ENCODE measurements at places on chromosomes 1 and 21.

- no peaks in the 10 kb centered on the region for H3K4me1 ChIP-seq
- no peaks in the 10 kb centered on the region for H3K36me3 ChIP-seq
- H3K4me3 ChIP-seq: no peak overlapping the region
- no peak for DNase-seq
- H3K27me3 ChIP-seq: no peaks in the 10 kb centered on the region
- H3K27ac ChIP-seq: no peak overlapping the region
Observed at GRCh38 chr1:40567825-40568224, 36.4 kb downstream of the ZNF684 start.

DNA sequence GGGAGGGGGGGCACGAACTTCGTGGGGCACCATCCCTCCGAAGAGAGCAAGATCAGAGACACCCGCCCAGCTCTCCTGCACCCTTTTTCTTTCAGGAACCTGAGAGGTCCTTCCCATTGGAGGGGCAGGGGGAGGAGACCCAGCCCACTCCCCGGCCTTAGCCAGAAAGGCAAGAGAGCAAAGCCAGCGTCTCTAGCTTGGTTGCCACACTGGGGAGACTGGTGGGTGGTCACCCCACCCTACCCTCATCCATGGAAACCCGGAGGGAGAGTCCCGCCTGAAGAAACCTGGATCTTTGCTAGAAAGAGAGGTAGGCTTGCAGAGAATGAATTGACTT lies 246 bp downstream of the ATP2B4 start:
- H3K27me3 ChIP-seq: no peaks in the 10 kb centered on the region
- peak overlapping the region; percentile 63 for H3K27ac ChIP-seq
- no peak for DNase-seq
- no peaks in the 10 kb centered on the region for H3K36me3 ChIP-seq

GRCh38 chr1:63928186-63929105 lies 154.6 kb downstream of the ROR1 start:
- H3K27ac ChIP-seq: peak overlapping the region; percentile 44
- no peak overlapping the region for H3K4me3 ChIP-seq
- no peak for DNase-seq
- H3K36me3 ChIP-seq: no peaks in the 10 kb centered on the region
- H3K27me3 ChIP-seq: no peaks in the 10 kb centered on the region
- H3K4me1 ChIP-seq: peaks cover 18% of the 10 kb centered on the region

- H3K36me3 ChIP-seq: peaks cover 5% of the 10 kb centered on the region
- peaks cover 73% of the 10 kb centered on the region for H3K4me1 ChIP-seq
- no peak for DNase-seq
- no peaks in the 10 kb centered on the region for H3K27me3 ChIP-seq
- peak overlapping the region; percentile 88 for H3K27ac ChIP-seq
Observed at GRCh38 chr1:201715801-201716741, 112.9 kb upstream of the IPO9 start.

GRCh38 chr1:32028746-32029145 lies 15.1 kb downstream of the KHDRBS1 start:
- H3K36me3 ChIP-seq: peaks cover 14% of the 10 kb centered on the region
- DNase-seq: no peak
- no peaks in the 10 kb centered on the region for H3K27me3 ChIP-seq
- no peak overlapping the region for H3K27ac ChIP-seq
- H3K4me1 ChIP-seq: peaks cover 84% of the 10 kb centered on the region
- H3K4me3 ChIP-seq: no peak overlapping the region

DNA sequence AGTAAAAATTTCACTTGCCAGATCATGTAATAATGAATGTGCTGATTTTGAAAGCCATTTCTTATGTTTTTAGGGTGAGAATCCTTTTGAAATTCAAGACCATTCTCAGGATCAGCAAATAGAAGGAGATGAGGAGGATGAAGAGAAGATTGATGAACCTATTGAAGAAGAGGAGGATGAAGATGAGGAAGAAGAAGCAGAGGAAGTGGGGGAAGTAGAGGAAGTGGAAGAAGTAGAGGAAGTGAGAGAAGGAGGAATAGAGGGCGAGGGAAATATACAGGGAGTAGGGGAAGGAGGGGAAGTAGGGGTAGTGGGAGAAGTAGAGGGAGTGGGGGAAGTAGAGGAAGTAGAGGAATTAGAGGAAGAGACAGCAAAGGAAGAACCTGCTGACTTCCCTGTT lies 32.4 kb downstream of the ZNF326 start:
- peaks cover 53% of the 10 kb centered on the region for H3K36me3 ChIP-seq
- no peaks in the 10 kb centered on the region for H3K4me1 ChIP-seq
- no peak overlapping the region for H3K27ac ChIP-seq
- no peaks in the 10 kb centered on the region for H3K27me3 ChIP-seq
- DNase-seq: no peak

DNA sequence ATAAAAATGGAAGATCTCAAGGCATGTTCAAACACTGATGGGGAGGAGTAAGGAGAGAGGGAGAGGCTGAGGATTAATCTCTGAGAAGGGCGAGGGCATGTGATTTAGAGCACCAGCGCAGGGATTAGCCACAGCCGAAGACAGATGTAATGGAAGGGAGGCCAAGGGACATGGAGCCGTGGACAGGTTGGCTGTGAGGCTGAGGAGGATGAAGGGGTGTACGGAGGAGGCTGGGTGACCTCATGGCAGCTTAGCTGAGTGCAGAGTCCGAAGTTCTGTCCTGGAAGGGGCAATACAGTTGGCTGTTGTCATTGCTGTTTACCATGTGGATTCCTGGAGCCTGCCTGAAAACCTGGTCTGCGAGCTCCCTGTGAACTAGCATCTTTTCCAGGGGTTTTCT lies 342.8 kb downstream of the RPS6KC1 start:
- DNase-seq: no peak
- no peaks in the 10 kb centered on the region for H3K36me3 ChIP-seq
- no peak overlapping the region for H3K4me3 ChIP-seq
- no peak overlapping the region for H3K27ac ChIP-seq
- no peaks in the 10 kb centered on the region for H3K4me1 ChIP-seq

- H3K27ac ChIP-seq: no peak overlapping the region
- H3K4me1 ChIP-seq: no peaks in the 10 kb centered on the region
- H3K4me3 ChIP-seq: no peak overlapping the region
- DNase-seq: no peak
- no peaks in the 10 kb centered on the region for H3K27me3 ChIP-seq
Observed at GRCh38 chr1:66384258-66384921, 149.6 kb upstream of the SGIP1 start.

- no peaks in the 10 kb centered on the region for H3K27me3 ChIP-seq
- H3K4me1 ChIP-seq: no peaks in the 10 kb centered on the region
- no peaks in the 10 kb centered on the region for H3K36me3 ChIP-seq
- no peak overlapping the region for H3K27ac ChIP-seq
- no peak for DNase-seq
- H3K4me3 ChIP-seq: no peak overlapping the region
Observed at GRCh38 chr21:31351438-31351837, 7.4 kb upstream of the TIAM1 start.

DNA sequence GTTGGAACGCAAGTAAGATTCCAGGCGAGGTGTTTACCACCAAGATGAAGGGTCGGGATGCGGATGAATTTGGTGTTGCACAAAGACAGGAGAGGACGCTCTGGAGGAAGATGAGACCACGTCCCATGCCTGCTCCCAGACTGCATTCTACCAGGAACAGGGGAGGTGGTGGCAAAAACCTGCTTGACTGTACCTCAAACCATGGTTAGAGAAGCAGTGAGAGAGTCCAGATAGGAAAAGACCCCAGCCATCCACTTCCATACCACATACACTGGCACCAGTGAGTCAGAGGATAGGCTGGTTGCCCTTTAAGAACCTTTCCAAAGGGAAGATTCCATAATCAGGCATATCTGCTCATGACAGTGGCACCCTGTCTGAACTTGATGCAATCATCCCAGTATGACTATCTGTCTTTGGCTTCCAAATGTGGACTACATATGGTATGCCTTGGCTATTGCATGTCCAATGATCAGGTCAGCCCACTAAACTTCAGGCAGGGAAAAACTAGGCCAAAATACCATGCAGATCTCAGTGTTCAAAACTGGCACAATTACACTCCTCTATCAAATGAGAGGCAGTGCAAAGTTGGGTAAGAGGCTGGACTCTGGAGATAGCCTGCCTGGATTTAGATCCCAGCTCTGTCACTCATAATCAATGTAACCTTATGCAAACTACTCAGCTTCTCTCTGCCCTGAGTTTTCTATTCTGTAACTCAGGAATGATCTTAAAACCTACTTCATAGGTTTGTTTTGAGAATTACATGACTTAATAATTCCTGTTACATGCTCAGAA lies 20.6 kb downstream of the NPR1 start:
- H3K36me3 ChIP-seq: no peaks in the 10 kb centered on the region
- no peak overlapping the region for H3K4me3 ChIP-seq
- no peak for DNase-seq
- peaks cover 33% of the 10 kb centered on the region for H3K4me1 ChIP-seq
- H3K27me3 ChIP-seq: no peaks in the 10 kb centered on the region

DNA sequence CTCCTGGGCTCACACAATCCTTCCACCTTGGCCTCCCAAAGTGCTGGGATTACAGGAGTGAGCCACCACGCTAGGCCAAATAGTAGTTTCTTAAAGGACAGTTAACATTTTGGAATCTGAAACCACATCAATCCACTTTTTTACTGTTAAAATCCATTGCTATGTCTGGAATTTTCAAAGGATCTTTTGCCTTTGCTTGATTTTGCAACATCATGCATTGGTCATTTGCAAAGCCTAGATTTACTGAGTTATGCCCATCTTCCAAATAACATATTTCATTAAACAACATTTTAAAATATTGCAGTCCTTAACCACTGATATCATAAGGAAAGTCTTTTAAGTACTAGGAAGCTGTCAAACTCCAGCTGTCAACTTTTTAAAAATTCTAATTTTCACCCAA lies 3.3 kb downstream of the POGZ start:
- H3K27ac ChIP-seq: peak overlapping the region; percentile 99
- peaks cover 42% of the 10 kb centered on the region for H3K4me1 ChIP-seq
- no peaks in the 10 kb centered on the region for H3K27me3 ChIP-seq
- no peak for DNase-seq
- no peaks in the 10 kb centered on the region for H3K36me3 ChIP-seq

DNA sequence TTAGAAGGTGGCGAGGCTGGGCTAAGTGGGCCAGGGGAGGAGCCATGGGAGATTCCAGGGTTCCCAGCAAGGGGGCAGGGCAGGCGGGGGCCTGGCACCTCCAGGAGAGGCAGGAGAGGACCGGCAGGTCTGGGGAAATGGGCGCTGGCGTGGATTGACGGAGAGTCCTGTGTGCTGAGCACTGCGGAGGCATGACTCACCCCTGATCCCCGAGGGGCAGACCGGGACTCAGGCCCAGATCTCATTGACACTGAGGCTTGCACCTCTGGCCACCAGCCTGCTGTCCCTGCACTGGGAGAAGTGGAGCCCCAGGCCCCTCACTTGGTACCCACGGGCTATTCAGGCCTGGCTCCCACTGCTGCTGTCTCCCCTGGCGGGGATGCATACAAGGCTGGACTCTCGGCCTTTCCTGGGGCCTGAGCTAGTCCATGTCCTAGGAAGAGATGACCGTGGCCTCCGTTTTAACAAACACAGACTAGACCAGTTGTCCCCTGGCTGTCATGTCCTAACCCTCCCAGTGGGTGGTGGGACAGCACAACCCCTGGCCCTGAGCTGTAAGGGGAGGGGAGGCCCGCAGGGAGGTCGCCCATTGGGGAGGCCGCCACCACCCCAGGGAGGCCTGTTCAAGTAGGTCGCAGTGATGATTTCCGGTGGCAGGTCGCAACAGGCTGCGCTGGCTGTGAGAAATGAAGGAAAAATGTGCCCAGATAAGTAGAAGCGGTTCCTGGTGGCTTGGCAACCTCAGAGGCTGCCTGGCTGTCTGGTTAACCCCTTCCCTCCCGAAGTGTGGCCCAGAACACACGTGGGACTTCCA lies 39.7 kb downstream of the RIPK4 start:
- DNase-seq: peak; percentile 80
- peak overlapping the region; percentile 69 for H3K27ac ChIP-seq
- H3K4me1 ChIP-seq: peaks cover 23% of the 10 kb centered on the region
- H3K4me3 ChIP-seq: no peak overlapping the region
- no peaks in the 10 kb centered on the region for H3K36me3 ChIP-seq
- H3K27me3 ChIP-seq: peaks cover 8% of the 10 kb centered on the region

- peak; percentile 58 for DNase-seq
- H3K27me3 ChIP-seq: no peaks in the 10 kb centered on the region
- no peak overlapping the region for H3K4me3 ChIP-seq
Observed at GRCh38 chr1:204089044-204089751, 16.3 kb downstream of the SOX13 start.

DNA sequence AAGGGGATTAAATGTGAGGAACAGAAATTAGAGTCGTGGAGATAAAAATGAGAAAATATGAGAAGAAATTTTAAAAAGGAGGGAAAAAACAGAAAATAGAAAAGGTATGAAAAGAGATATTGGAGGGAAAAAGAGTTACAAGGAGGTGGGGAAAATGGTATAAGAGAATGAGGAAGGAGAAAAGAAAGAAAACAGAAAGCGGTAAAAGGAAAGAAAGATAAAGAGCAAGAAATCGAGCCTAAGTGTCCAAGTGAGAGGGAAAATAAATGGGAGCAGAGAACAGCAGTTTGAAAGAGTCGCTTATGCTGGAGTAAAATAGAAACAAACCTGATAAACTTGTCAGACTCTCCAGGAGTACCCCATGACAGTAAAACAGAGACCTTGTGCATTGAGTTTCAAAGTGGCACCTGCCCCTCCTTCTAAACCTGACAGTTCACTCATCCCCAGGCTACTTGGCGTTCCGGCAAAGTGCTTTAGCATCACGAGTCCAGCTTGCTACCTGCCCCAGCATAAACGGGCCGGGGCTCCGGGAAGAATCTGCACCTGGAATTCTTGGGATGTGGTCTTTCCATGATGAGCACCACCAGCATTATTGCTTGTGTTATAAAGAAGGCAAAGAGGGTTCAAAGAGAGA lies 585 bp downstream of the NEGR1 start:
- peak overlapping the region; percentile 82 for H3K4me3 ChIP-seq
- H3K36me3 ChIP-seq: no peaks in the 10 kb centered on the region
- no peak for DNase-seq
- H3K27me3 ChIP-seq: peaks cover 7% of the 10 kb centered on the region

DNA sequence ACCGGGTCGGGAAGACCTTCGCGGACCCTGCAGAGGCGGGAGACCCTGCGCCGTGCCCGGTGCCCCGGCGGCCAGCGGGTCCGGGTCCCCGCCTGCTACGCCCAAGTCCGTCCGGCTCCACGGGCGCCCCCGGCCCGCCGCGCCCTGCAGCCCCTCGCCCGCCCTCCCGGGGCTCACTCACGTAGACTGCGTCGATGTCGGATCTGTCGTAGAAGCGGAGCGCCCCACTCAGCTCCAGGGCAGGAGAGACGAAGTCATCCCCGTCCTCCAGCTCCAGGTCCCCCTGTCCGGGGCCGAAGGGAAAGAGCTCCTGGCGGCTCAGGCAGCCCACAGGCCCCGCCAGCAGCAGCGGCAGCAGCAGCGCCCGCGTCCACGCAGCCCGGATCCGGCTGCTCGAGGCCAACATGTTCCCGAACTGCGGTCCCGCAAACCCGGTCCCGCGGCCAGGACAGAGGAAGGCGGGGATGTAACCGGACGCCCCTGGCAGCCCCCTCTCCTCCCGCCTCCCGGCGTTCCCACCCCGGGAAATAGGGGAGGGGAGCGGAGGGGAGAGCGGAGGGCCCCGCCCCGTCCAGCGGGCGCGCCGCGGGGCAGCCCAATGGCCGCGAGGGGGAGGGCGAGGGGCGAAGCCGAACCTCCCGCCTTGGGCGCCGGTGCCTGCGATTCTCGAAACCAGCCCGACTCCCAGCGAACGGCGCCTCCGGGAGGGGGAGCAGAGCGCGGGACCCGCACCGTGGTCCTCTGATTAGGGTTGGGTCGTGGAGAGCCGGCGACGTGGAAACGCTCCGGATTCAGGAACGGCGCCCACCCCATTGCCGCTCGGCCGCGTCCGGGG lies at the start of gene NID1:
TSS of gene NID1 (minus strand) at position 417 of the 835 bp plus-strand sequence. CDS start at position 406, 11 bp downstream.
- peak; percentile 95 for DNase-seq
- H3K27me3 ChIP-seq: no peaks in the 10 kb centered on the region
- H3K27ac ChIP-seq: peak within 1 kb of the TSS; percentile 95
- H3K36me3 ChIP-seq: no peaks in the 10 kb centered on the region
- peaks cover 40% of the 10 kb centered on the region for H3K4me1 ChIP-seq

GRCh38 chr1:155166051-155166470 lies 7.0 kb downstream of the KRTCAP2 start:
- H3K4me1 ChIP-seq: peaks cover 28% of the 10 kb centered on the region
- H3K27me3 ChIP-seq: no peaks in the 10 kb centered on the region
- peaks cover 6% of the 10 kb centered on the region for H3K36me3 ChIP-seq
- DNase-seq: peak; percentile 28
- peak overlapping the region; percentile 74 for H3K27ac ChIP-seq
